ENCODE measurements at places on chromosomes 7 and 10.

DNA sequence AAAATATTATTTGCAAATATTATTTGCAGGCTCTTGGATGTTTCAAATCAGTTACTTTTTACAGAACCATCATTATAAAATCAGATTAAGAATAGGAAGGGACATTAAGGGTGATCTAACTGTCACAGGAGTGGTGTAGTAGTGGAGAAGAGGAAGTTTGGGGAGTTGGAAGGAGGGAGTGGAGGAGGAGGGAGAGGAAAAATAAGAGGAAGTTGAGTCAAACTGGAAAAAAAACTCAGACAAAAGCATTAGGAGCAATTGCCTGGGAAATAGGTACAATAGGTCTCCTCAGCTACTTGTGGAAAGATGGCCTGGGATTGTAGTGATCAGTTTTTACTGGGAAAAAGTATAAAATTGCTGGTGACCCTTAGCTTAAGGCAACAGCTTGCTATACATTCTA is 77.7 kb upstream of the GPR37 start:
- DNase-seq = no peak

DNA sequence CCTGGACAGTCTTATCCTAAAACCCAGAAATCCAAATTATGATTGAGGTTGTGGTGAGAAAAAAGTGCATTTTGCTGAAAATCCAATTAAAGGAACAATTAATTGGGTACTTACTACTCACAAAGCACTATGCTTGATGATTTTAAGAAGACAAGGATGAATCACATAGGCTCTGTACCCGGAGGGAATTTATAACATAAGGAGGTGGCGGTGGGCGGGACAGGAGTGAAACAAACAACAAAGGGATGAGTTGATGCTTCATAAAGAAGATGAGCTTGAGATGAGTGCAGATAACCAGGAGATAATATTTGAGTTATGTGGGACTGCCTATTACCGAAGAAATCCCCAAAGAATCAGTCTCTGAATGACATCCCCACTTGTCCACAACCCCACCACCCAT is 171.1 kb upstream of the FZD8 start:
- peak; percentile 46 for DNase-seq

- DNase-seq = no peak
Measured at GRCh38 chr10:110355922-110356627, 51.4 kb upstream of the SMNDC1 start.

DNA sequence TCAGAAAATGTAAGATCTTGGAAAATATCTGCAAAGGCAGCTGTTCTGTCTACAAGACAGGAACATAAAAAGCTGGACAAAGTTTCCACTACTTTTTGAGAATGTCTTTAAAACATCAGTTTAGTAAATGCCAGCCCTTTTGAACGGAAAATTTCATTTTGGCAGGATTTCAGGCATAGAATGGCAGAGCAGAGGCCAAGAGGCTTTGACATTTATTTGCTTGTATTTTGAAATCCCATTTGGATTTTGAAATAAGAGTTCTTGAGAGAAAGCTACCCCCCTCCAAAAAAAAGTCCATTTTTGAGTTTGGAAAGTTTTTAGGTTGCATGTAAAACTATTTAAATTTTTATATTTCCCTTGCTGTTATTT is 3.1 kb upstream of the ETV1 start:
- DNase-seq = no peak

GRCh38 chr10:71795248-71795647 is 21.9 kb upstream of the VSIR start:
- no peak for DNase-seq
